Fibroblast of the conjunctiva (primary cell): ENCODE measurements at places on chromosomes 2 and 18.

DNA sequence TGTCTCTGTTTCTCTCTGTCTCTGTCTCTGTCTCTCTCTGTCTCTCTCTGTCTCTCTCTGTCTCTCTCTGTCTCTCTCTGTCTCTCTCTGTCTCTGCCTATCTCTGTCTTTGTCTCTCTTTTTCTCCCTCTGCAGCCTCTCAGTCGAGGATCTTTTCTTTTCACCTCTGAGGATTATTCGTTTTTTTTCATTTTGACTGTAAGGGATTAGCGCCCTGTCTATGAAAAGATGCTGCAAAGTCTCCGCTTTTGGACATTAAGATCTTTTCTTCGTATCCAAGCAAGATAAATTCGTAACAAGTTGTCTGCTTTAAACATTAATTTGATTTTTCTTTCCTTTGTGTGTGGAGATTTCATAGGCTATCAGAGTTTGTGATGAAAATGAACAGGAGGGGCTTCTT is 191.2 kb upstream of the TPO start:
- no peak for DNase-seq

DNA sequence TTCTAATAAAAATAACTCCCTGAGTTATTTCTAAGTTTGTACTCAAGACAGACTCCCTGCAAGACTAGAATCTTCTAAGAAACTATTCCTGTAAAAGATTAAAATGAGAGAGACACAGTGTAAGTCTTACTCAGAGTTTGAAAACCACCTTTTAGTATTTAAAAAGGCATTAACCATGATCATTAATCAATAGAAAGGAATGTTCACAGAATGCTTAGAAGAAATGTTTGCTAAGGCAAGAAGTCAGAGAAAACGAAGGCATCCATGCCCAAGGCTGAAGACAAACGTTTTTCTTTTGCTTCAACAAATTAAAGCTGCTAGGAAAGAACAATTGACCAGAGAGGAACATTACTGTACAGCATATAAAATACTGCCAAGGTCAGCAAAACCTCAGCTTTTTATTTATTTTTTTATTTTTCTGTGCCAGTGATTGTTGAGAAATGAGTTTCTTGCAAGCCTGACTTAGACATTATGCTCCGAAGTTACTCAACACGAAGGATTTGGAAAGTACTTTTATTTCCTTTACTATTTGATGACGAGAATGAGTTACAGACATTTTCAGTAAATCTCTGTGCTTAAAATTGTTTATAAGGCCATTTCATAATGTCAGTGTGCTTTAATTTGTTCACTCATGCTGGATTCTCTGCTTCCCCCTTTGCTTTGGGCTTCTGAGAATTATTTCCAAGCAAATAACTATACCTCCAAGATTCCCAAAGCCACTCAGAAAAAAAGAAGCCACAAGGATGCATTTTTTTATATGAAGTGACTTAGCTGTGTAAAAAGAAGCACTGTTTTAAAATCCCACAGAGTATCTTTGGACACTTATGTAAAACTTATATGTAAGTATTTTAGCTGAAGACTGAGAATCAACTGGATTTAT is 20.5 kb downstream of the RND3 start:
- DNase-seq: peak; percentile 76

DNA sequence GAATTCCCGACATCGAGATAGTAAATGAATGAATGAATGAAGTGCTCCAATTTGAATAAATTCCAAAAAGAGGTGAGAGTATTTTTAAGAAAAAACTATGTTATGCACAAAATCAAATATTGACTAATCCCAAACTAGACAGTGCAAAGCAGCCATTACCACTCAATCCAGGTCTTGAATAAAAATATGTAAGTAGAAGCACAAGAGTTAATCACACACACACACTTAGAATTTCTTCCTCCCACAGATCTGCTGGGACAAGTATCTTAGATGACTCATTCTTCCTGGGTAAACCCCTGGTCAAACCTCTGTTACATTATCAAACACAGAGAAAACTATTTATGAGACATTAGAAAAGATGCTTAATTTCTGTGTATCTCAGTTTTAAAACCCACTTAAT is 102.0 kb downstream of the PLA2R1 start:
- DNase-seq: peak; percentile 43

DNA sequence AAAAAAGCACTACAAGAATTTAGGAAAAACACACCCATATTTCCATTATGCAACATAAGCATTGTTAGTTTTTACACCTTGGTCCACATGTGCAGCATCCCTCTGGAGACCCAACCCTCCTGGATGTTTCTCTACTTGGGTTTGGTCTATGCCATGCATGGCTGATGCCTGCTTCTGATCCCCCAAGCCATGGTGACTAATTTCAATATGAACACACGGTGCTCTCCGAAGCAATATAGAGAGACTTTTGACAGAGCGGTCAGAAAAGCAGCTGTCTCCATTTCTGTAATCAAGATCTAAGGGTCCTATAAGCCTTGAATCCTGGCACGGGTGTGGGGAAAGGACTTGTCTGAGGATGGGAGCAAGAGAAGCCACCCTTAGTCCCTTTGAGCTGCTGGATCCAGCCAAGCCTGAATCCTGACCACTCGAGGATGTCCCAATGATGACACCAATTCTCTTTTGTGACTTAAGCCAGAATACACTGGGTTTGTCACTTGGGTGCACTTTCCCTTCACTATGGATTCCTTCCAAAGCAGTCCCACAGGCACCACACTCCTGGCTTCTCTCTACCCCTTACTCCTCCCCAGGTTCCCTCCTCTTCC is 91.5 kb downstream of the ACTR2 start:
- no peak for DNase-seq

GRCh38 chr2:61326423-61326822 is 144.5 kb downstream of the USP34 start:
- DNase-seq: no peak

- DNase-seq: no peak
These were observed 44.0 kb downstream of the STEAP3 start for GRCh38 chr2:119267604-119268003.

DNA sequence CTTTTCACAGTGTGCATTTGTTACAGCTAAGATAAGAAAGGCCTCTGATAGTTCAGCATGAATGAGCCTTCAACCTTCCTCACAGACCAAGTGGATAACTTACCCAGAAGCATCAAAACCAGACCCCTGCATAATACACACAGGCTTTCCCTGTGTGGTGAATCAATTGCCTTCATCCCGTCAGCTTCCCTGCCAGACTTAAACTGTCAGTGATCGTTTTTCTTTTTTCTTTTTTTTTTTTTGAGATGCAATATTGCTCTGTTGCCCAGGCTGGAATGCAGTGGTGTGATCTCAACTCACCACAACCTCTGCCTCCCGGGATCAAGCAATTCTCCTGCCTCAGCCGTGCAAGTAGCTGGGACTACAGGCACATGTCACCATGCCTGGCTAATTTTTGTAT is 20.5 kb upstream of the SLC35F5 start:
- no peak for DNase-seq

DNA sequence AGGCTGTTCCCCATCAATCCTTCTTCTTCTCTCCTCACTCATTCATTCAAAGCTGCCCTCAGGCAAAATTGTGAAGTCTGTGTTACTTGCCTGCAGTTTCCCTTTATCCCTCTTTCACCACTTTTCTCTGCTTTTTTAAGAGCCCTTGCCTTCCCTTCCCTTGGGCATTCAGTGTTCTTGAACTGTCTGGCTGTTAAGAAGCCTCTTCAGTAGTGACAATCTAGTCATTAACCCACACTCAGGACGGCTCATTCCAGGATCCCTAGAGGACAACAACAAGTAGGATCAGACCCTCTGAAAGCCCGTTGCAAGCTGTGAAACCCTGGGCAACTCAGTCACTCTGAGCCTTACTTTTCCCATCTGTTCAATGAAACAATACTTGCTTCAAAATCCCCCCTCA is 615.7 kb downstream of the EPHA4 start:
- no peak for DNase-seq

GRCh38 chr2:148952621-148953020 is 77.6 kb downstream of the KIF5C start:
- DNase-seq: no peak

DNA sequence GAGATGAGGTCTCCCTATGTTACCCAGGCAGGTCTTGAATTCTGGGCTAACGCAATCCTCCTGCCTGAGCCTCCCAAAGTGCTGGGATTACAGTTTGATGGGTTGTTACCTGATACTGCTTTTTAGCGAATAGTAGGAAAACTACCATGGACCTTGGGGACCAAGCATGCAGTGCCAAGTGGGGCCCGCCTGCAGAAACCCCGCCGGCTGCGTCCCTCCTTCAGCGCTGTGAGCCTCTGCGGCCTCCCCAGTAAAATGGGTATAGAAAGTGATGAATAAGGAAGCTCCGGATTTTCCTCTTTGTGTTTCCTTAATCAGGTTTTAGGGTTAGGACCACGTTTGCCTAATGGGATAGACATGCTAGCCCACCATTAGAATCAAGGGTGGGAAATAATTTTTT is 30.4 kb downstream of the RAMP1 start:
- no peak for DNase-seq

DNA sequence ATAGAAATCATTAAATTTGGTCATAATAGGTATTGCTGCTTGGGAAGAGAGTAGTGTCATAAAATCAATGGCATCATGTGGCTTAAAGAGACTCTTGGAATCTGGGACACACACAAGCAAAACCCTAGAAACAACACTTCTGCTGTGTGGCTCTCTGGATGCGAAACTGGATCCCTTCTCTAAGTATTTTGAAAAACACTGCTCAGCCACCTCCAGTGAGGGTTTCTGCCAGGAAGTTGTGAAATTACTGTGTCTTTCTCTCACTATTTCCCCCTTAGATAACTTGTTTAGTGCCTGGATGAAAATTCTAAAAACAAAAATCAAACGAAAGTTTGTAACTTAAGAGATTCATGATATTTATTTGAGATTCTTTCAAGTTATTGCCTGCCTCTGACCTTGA is 163.8 kb downstream of the RHBDD1 start:
- no peak for DNase-seq

DNA sequence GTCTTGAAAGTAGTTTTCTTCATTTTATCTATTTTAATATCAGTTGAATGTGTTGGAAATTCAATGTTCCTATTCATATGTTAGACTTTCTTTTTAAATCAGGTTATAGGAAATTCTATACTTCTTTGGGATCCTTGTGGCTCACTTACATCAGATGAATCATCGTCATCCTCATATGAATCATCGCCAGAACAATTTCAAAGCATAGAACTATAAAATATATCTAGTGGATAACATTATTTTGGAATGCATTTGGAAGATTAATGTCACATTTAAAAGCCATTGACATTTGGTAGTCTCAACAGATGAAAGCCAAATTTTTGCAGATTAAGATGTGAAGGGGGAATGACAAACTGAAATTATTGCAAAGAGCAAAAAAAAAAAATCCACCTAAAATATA is 94.1 kb downstream of the FAM161A start:
- DNase-seq: peak; percentile 64

DNA sequence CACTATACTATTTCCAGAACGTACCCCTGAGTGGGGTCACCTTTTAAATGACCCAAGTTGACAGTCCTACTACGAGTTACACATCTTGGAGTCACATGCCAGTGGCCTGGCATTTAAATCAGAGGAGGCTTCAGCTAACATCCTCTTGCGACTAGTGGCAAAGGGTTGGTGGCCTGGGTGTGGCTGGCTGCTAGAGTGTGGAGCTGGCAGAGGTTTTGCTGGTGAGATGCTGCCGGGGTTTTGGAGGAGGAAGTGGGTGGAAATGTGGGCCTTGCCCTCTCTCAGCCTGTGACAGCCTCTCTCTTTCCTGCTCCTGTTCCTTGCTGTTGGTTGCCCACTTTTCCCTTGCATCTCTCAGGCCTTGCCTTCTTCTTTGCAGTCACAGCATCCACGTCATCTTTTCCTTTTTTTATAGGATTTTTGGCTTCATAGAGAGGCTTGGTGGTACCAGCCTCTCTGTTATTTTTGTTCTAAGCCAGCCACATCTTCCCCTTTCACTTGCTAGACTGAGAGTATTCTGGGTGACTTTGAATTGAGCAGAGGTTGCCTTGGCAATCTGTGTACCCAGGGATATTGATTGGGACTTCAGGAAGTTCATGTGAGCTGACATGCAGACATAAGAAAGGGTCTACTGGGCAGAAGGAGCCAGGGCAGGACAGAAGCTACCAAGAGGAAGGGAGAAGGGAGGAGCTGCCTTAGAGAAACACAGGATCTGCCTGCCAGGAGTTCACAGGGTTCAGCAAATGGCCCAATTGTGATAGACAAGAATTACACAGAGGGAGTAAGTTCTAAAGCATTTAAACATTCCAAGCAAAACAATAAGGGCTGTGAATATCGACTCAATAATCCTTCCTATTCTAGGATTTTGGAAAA is 55.4 kb downstream of the CDC42EP3 start:
- DNase-seq: no peak
